Osteoblast (primary cell): ENCODE measurements at places on chromosomes 11 and 22. TPM values are rescaled to one million over a fixed set of nuclear protein-coding genes. Genes with fewer than 3 reads are reported as not detected.

DNA sequence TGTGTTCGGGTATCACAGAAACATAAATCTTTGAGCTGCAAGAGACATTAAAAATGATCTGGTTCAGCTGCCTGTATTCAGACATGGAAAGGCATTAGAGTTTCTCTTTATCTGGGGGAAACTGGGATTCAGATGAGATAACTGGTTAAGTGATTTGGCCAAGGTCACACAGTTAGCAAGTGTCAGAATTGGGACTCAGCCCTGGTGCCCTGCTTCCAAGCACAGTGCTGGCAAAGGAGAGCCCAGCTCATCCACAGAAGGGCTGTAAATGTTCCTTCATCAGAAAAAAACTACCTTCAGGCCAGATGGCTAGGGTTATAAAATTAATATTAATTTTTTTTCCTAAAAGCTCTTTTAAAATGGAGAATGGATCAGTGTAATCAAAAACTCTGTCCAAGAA lies 20.4 kb upstream of the CADM1 start:
- DNase-seq, result no peak

DNA sequence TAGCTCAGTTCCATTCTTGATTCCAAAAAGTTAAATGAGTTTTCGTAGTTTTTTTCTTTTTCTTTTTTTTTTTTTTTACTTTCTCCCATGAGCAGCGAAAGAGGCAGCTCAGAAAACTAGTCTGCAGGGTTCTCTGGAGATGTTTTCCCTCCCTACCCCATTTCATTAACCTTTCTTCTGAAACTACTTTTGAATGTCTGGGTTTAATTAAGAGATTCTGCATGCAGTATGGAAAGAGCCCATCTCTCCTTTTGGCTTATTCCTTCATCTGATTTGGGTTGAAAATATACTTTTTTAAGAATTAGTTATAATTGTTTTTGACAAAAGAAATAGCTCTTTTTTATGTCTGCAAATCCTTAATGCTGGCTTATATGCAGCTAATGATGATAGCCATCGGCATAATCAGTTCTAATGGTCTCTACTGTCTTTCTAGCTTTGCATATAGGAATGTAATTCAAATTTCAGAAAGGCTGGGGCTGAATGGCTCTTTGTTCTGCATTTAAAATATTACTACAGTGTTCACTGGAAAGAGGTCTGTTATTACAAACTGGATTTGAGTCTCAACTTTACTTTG lies 265.3 kb downstream of the FAT3 start:
- DNase-seq, result no peak

DNA sequence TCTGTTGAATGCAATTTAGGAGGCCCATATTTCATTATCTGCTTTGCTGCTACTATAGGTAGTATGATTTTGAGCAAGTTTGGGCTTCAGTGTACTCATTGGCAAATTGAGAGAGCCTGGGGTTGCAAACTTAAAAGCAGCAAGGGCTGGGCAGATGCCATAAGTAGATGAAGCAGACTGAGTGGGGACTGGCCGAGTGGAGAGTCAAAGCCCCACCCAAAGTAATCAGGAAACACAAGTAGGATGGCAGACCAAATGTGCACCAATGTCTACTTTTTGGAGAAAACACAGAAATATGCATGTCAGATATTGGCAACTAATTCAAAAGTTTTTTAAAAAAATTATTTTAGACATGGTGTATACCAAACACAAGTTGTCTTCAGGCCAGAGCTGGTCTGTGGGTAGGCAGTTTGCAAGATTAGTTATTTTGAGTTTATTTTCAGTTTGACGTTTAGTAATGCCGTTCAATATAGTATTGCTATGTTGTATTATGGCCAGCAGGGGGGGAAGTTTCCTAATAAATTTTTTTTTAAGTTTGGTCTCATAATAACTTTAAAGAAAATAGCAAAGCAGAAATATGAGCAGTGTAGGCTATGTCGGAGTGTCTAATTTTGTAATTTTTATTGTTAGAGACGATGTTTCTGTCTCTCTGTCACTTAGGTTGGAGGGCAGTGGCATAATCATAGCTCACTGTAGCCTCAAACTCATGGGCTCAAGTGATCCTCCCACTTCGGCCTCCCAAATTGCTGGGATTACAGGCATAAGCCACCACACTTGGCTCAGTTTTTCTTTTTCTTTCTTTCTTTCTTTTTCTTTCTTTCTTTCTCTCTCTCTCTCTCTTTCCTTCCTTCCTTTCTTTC lies 105.1 kb downstream of the HIPK3 start:
- DNase-seq, result no peak

OR8D4 gene
- total RNA-seq, result under 0.01 TPM in 2 replicates

SHANK3 gene
- total RNA-seq, result 0.36 and 0.59 TPM in 2 replicates

CLTCL1 gene
- total RNA-seq, result 28.6 and 29.7 TPM in 2 replicates

DNA sequence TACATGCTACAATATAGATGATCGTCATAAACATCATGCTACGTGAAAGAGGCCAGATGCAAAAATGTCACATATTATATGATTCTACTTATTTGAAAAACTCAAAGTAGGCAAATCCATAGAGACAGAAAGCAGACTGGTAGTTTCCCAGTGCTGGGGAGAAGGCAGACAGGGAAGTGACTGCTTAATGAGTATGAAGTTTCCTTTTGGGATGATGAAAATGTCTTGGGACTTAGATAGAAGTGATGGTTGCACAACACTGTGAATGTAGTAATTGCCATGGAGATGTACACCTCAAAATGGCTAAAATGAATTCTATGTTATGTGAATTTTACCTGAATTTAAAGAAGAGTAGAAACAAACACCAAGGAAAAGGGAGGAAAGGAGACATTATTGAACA lies 45.2 kb upstream of the EHF start:
- DNase-seq, result no peak

KCNJ1 gene
- not detected in 2 replicates for total RNA-seq

DNA sequence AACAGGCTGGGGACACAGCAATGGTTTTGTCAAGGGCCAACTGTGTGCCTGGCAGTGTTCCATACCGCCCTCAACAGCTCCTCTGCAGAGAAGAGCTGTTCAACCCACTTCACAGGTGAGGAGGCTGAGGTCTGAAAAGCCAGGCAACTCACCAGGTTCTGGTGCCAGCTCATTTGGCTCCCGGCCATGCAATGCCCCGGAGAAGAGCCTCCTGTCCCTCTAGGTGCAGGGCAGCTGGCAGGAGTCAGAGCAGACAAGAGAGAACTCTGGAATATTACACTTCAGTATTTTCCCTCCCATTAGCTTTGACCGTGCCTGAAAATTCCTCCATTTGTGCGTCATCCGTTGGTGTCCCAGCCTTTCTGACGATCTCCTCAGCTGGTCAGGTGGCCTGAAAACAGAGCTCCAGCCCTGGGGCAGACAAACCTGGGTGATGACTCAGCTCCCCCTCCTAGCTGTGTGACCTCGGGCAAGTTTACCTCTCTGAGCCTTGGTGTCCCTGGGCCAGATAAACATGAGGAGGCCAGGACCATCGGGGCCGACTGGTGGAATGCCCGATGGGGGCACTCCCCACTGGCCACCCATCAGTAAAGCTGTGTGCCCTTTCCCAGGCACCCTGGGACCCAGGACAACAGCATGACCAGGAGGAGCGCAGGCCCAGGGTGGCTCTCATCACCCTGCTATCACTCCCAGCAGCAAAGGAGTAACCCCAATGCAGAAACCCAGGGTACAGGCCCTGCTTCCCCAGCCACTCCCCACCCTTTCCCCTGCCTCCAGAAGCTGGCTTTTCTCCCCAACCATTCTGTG lies 9.6 kb upstream of the C1QTNF6 start:
- peak; percentile 75 for DNase-seq

DNA sequence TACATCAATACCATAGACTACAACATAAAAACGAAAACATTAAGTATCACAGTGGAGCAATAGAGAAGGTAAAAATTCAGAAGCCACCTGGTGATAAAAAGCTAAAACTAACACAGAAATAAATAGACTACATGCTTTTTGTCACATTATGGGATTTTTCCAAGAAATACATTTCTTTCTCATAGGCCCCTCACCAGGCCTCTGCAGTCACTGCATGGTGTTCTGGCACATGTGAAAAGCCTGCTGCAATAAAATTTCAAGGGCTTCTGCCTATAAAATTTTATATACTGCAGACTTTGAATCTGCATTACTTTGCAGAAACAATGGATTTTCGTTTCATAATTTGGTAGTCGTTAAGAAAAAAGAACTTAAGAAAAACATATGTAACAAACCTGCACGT lies 655.5 kb downstream of the CNTN5 start:
- DNase-seq, result no peak

TMEM123 gene
- 89.3 and 91.9 TPM in 2 replicates for total RNA-seq

GLB1L3 gene
- total RNA-seq, result not detected in 2 replicates

YPEL1 gene
- total RNA-seq, result 1.8 and 2.2 TPM in 2 replicates

- DNase-seq, result no peak
Measured at GRCh38 chr11:45304111-45304991, 18.2 kb upstream of the SYT13 start.

- no peak for DNase-seq
Measured at GRCh38 chr11:74347381-74347780, 35.9 kb upstream of the P4HA3 start.

VSIG10L2 gene
- not detected in 2 replicates for total RNA-seq

- DNase-seq, result no peak
Measured at GRCh38 chr11:61056571-61056970, 45.7 kb upstream of the CD5 start.

SLC22A8 gene
- total RNA-seq, result not detected in 2 replicates

- peak; percentile 100 for DNase-seq
Measured at GRCh38 chr11:68121067-68121899, at the start of gene CHKA. Gene CHKA (minus strand): TSS chr11:68121388. CDS start chr11:68121177, 211 bp downstream.

DNA sequence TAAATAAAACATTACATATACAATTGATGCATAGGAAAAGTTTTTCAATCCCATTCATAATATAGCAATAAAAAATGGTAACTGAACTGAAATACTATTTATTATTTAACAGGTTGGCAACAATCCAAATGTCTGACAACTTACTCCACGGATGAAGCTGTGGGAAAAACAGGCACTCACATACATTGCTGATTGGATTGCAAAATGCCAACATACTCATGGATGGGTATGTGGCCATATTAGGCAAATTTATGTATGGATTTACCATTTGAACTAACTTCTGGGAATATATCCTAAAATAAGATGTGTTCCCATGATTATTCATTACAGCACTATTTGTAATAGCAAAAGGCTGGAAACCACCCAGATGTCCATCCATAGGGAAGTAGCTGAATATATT lies 3.2 kb upstream of the BIRC2 start:
- DNase-seq, result no peak

PAX6 gene
- total RNA-seq, result under 0.01 and 0.36 TPM in 2 replicates

DNA sequence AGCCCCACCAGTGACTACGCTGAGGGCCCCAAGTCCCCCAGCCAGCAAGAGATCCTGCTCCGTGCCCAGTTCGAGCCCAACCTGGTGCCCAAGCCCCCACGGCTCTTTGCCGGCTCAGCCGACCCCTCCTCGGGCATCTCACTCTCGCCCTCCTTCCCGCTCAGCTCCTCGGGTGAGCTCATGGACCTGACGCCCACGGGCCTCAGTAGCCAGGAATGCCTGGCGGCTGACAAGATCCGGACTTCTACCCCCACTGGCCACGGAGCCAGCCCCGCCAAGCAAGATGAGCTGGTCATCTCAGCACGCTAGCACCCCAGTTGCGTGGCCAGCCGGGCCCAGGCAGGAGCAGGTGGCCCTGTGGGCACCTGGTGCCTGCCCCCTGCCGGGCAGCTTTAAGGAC lies 8.3 kb upstream of the MYRF start:
- DNase-seq, result no peak

- DNase-seq, result no peak
Measured at GRCh38 chr11:129578006-129578405, 202.4 kb downstream of the BARX2 start.

TRPC6 gene
- total RNA-seq, result under 0.01 and 0.36 TPM in 2 replicates

DNA sequence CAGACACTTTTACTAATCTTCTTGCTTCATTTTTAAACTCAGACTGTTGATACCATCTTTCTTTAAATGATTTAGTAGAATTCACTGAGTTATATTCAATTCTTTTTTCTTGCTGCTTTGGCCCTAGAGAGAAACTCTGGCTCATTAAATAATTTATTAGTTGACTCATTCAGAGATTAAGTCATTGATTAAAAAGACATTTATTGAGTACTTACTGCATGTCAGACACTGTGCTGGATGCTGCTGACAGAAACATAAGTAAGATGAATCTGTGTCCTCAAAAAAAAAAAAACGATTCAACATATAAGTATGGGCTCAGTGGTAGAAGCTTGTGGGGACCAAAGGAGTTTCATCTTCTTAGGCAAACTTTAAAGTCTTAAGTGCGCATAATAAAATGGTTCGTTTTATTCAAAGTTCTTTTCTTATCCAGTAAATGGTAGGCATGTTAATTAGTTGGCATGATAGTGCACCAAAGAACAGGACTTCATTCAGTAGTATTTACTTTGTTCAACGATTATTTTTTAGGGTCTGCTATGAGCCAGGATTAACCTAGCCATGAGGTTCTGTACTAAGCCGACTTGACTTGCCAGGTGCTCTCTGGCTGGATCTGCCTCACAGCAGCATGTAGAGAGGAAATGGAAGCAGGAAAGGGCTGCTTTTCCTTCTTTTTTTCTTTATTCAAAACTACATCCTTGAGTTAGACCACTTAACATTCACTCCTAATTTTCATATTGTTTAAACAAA lies 281.0 kb upstream of the CTSC start:
- DNase-seq, result no peak

DNA sequence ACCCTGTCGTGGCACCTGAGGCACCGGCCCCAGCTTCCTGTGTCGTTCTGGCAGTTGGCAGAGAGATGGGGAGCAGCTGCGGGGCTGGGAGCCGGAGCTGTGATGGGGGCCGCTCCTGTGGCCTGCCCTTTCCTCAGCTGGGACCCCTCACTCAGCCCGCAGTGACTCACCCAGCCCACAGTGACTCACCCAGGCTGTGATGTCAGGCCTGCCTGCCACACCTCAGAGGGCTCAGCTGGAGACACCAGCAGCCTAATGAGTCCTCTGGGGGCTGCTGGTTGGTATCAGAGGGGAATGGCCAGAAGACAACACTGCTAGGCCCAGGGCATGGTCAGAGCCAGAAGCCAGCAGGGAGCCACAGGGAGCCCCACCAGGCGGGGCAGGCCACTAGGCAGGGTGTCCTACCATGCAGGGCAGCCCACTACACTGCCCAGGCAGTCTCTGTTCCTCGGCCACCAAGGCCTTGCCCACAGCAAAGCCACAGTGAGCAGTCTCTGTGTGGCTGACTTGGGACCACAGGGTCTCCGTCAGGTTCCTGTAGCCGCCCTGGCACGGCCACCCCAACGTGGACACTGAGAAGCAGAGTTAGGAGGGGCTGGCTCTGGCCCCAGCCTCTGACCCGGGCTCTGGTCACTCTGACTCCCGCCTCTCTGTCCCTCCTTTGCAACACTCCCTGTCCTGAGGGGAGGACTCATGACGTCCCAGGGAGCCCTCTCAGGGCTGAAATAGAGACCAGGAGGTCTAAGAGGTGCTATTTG lies 4.2 kb upstream of the FXYD2 start:
- peak; percentile 91 for DNase-seq

POU2AF1 gene
- total RNA-seq, result not detected in 2 replicates

PRR33 gene
- not detected in 2 replicates for total RNA-seq

DNA sequence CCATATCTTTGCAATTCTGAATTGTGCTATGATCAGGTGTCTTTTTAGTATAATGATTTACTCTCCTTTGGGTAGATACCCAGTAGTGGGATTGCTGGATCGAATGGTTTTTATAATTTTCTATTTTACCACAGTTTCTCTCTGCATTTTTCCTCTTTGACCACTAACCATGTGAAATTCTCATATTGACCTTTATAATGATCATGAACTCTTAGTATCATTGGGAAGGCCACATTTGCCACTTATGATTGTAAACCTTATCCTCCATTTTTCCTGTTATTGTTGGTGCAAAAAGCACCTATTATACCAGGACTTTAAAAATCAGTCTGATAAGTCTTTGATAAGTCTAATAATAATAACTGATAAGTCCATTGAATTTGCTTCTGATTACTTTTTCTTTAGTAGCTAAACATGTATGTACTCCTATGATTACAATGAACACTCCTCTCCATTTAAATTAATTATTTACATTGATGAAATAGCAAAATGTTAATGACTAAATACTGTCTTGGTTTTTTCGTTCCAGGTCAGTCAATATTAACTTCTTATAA lies 9.6 kb downstream of the NEAT1 start:
- no peak for DNase-seq
